H9 (cell line): ENCODE measurements at places on chromosomes 7 and 10. TPM values are rescaled to one million over a fixed set of nuclear protein-coding genes. Genes with fewer than 3 reads are reported as not detected.

GNGT1 gene
- total RNA-seq, result 0.20 and 0.44 TPM in 2 replicates

C10orf143 gene
- 0.79 and 0.94 TPM in 2 replicates for total RNA-seq

TUBB8 gene
- 0.22 and 0.57 TPM in 2 replicates for total RNA-seq

MYO3A gene
- total RNA-seq, result 4.3 and 4.9 TPM in 2 replicates

OR6B1 gene
- total RNA-seq, result not detected in 2 replicates
